ENCODE measurements at places on chromosomes 7 and 10.

DNA sequence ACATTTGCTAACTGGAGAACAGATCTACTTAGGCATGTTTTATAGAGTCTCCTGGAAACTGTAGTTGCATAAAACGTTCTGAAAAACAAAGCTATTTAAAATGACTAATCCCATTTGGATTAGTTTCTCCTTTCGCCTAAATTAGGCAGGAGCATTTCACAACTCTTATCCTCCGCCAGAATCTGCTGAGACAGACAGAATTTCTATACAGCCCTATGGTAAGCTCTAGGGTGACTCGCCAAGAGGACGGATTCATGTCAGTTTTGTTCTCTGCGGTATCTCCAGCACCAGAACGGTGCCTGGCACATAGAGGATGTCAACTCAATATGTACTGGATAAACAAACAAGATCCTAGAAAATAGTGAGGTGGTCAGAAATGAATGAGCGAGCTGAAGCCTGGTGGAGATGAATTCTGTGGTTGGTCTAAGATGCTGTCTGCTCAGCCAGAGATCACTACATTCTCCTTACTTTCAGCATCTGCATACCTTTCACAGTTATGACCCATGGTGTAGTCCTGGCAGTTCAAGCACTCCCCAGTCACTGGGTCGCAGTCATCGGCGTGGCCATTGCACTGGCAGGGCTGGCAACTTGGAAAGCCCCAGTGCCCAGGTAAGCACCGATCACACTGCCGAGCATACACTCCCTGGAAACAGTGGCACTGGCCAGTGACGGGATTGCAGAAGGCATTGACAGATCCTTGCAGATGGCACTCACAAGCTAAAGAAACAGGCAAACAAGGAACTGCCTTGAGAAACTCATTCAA, 44.0 kb downstream of the LAMB1 start:
- DNase-seq = peak; percentile 65

DNA sequence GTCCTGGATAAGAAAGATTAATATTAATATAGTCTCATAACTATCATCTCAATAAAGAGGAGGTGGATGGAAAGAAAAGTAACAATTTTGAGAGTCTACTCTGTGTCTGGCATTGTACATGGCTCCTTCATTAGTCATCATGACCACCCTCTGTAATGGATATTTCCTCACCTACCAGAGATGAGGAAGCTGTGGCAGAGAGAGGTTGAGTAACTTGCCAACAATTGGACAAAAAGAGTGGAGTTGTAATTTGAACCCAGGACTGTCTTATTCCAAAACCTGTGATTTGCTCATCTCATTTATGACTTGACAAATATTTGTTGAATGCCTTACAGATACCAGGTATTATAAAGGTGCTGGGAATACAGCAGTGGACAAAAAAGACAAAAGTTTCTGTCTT, 2.1 kb upstream of the IDE start:
- no peak for DNase-seq

- no peak for DNase-seq
Measured at GRCh38 chr10:53111529-53111928, 338.9 kb upstream of the MBL2 start.

GRCh38 chr7:46658281-46658680, 737.2 kb upstream of the IGFBP3 start:
- no peak for DNase-seq

DNA sequence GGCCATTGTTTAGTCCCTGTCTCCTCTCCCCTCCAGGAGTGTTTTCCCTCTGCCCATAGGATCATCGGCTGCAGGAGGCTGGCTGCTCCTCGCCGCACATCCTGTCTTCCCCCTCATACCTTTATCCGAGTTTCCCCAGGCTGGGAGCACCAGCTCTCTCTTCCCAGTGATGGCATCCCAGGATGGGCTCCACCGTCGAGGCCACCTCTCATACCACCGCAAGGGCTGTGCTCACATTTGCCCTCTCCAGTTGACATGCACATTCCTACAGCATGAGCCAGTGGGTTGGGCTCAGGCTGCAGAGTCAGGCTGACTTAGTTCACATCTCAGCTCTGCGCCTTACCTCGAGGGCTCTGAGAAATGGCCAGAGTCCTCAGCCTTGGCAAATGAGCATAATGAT, 12.1 kb downstream of the HKDC1 start:
- peak; percentile 38 for DNase-seq

GRCh38 chr7:100691676-100692577, 2.1 kb downstream of the GIGYF1 start:
- no peak for DNase-seq

GRCh38 chr7:145582742-145583303, 533.8 kb upstream of the CNTNAP2 start:
- no peak for DNase-seq

- no peak for DNase-seq
Measured at GRCh38 chr7:2409745-2410414, 6.5 kb downstream of the CHST12 start.

- no peak for DNase-seq
Measured at GRCh38 chr7:22730921-22731654, 4.1 kb downstream of the IL6 start.
